Natural killer cell treated with Interleukin-12 subunit alpha and Interleukin-12 subunit beta and Interleukin-15 and Interleukin-18, amount 100 ng/mL, for 72 hours (primary cell): ENCODE measurements at places on chromosomes 2 and 18. TPM values are rescaled to one million over a fixed set of nuclear protein-coding genes. Genes with fewer than 3 reads are reported as not detected.

DNA sequence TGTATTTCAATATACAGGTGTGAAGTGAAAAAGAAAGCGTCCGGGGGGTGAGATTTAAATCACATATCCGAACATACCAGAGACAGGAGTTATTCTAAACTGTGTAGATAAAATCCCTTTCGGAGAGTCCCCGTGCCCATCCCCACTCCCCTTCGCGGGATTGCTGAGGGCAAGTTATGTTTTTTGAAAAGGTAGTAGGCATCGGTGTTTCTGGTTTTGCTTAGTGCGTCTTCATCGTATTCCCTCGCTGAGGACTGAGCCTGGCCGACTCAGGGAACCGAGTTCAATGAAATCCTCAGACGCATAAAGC, 583.4 kb downstream of the ZEB2 start:
- H3K4me3 ChIP-seq, result peak overlapping the region; percentile 84
- H3K27me3 ChIP-seq, result peaks cover 62% of the 10 kb centered on the region
- peak overlapping the region; percentile 67 for H3K27ac ChIP-seq
- no peaks in the 10 kb centered on the region for H3K36me3 ChIP-seq
- DNase-seq, result no peak

Gene RPRD1A
- total RNA-seq, result 38.6 TPM

DNA sequence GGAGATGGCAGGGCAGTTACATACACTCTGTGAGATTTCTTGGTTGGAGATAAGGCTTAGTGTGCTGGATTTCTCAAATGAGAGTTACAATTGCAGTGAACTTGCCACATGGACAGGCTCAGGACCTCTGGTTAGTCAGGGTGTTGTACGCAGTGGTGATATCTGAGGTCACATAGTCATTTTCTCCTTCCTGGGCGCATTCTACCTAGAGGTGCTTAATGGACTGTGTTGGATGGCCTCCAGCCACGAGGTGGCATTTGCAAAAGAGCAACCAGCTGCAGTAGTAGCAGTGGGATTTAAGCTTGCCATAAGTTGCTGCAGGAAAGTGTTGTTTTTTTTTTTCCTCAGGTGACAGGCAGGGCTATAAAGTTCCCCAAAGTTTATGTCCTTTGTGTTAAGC, 173.8 kb upstream of the TMEM200C start:
- H3K36me3 ChIP-seq, result peaks cover 6% of the 10 kb centered on the region
- DNase-seq, result no peak
- no peaks in the 10 kb centered on the region for H3K27me3 ChIP-seq
- H3K4me1 ChIP-seq, result no peaks in the 10 kb centered on the region
- H3K27ac ChIP-seq, result no peak overlapping the region

DNA sequence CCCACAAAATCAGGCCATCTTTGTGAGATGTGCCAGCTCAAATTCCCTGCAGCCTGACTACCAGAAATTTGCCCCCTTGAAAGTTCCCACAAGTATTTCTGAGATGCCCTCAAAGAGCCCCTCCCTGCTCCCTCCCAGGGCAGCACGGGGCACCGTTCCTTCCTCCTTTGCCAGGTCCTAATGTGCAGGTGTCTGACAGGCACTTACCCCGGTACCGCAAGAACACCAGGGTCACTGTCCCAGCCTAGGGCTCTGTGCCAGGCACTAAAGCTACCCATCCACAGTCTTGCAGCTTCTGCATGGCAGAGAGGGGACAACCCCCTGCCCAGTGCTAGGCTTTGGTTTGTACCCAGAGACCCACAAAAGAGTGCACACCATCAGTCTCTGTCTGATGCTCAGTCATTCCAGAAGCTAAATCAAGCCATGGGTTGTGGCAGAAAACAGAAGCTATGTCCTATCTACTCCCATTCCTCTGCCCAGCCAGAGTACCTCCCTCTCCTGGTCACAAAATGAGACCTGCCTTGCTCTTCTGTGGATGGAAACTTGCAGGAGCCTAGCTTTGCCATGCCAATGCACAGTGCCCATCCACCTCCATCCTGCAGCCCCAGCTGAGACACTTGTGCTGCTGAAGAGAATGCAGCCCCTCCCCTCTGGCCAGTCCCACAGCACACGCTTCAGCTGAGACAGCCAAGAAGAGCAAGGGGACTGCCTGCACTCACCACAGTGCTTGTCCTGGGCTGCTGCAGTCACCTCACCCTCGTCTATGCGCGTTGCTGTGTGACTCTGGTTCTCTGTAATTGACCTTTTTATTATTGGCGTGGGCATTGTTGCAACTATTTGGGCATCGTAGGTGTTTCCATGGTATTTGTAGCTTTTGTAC, 48.7 kb downstream of the INPP5D start:
- no peak for DNase-seq
- no peaks in the 10 kb centered on the region for H3K27me3 ChIP-seq
- H3K36me3 ChIP-seq, result no peaks in the 10 kb centered on the region
- peak overlapping the region; percentile 43 for H3K4me3 ChIP-seq

DNA sequence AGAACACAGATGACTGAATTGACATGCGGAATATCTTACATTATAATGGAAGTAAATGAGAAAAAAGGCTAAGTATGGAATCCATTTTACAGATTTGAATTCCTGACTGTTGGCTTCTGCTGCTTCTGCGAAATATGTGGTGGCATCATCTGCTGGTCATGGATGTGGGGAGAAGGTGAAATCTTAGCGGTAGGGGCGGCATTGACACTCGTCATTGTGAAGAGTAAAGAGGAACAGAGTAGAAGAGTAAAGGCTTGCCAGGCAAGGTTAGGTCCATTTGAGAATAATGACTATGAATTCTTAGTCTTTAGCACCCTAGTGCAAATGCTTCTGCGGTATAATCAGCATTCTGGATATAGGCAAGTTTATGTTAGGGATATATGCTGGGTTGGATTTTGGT, 32.4 kb downstream of the ACTR3 start:
- DNase-seq, result no peak
- no peaks in the 10 kb centered on the region for H3K27me3 ChIP-seq
- no peak overlapping the region for H3K27ac ChIP-seq
- H3K4me1 ChIP-seq, result peaks cover 19% of the 10 kb centered on the region

- H3K4me1 ChIP-seq, result no peaks in the 10 kb centered on the region
- no peak overlapping the region for H3K27ac ChIP-seq
- DNase-seq, result no peak
- no peaks in the 10 kb centered on the region for H3K36me3 ChIP-seq
- no peak overlapping the region for H3K4me3 ChIP-seq
Observed at GRCh38 chr2:228771774-228772173, 499.3 kb downstream of the PID1 start.

Gene ZNF236
- total RNA-seq, result 37.4 TPM

Gene ADAM23
- not detected for total RNA-seq

DNA sequence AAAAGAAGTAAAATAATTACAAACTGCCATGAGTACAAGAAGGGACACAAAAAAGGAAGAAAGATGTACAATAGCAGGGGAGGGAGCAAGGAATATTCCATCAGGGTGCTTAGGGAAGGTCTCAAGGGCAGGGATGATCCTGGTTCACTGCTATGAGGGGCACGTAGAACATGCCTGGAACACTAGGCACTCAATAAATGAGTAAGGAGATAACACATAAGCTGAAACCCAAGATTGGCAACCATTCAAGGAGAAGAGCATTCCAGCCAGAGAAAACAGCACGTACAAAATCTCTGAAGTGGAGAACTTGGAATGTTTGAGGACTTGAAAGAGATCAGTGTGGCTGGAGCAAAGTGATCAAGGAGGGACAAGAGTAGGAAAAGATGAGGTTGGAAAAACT, 103.2 kb downstream of the FAM161A start:
- no peak overlapping the region for H3K27ac ChIP-seq
- no peak overlapping the region for H3K4me3 ChIP-seq
- no peaks in the 10 kb centered on the region for H3K36me3 ChIP-seq
- no peaks in the 10 kb centered on the region for H3K4me1 ChIP-seq
- peaks cover 7% of the 10 kb centered on the region for H3K27me3 ChIP-seq
- no peak for DNase-seq

DNA sequence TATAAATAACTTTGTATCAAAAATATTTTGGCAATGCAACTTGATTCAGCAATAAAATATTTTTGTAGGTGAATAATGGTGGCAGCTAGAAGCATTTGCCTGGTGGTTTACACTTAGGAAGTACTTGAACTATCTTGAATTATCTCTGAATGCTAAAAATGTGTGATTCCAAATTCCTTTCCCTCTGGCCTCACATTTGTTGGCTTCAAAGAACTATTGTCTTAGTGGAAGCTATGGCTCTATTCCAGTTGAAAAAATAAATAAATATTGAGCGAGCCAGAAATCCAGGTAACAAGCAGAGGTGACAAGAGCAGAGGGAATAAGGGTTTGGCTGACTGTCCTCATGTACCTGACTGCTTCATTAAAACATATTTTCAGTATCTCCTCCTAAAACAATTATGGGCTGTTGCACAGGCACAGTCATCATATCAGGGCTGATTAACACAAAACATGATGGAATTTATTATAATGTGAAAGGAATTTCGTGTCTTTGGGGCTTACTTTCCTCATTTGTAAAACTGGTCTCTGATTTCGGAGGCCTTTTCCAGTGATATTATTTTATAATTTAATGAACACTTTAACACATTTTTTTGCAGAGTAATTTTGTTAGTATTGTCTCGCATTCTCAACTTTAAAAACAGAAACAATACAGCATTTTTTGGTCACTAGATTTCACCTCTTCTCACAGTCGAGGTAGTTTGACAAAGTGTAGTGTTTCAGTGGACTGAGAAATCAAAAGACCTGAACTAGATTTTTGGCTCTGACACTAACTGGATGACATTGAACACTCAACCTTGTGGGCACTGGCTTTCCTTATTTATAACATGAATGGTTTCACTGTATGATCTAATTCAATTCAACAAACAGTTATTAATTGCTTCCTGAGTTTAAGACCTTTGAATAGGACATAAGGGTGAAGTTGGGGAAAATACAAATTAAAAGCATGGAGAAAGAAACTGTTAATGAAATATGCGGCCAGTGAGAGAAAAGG, 7.8 kb upstream of the CAVIN2 start:
- no peaks in the 10 kb centered on the region for H3K4me1 ChIP-seq
- H3K4me3 ChIP-seq, result no peak overlapping the region
- no peak for DNase-seq
- peaks cover 3% of the 10 kb centered on the region for H3K27me3 ChIP-seq

Gene ST8SIA5
- total RNA-seq, result 0.17 TPM

DNA sequence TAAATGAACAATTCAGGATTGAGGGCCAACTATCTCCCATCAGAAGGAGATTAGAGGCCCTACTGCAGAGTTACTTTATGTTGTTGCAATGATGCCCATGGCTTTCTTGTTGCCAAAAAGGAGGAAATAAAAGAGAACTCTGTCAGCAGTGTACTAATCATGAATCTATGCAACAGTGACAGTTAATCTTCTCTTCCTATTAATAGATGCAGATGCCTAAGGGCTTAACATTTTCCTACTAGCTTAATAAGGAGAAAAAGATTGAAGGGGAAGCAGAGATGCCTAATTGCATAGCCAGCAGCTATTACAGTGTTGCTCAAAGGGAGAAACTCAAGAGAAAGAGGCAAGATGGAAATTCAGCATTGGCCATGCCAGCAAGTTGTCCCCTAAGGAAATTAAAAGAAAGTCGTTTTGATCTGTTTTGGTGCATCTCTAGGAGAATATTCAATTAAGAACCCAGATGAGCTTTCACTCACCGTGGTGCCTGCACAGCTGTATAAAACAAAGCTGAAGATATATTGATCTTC, 107.1 kb upstream of the KCNJ3 start:
- DNase-seq, result no peak
- no peak overlapping the region for H3K4me3 ChIP-seq
- no peaks in the 10 kb centered on the region for H3K27me3 ChIP-seq
- H3K27ac ChIP-seq, result no peak overlapping the region
- H3K36me3 ChIP-seq, result no peaks in the 10 kb centered on the region
